ENCODE measurements at places on chromosomes 12 and 14.

- no peak for DNase-seq
These were observed 133.5 kb downstream of the BICD1 start for GRCh38 chr12:32240162-32240561.

GRCh38 chr12:100688451-100688864, 106.1 kb upstream of the ANO4 start:
- DNase-seq, result no peak

- no peak for DNase-seq
These were observed 3.9 kb upstream of the NR2C1 start for GRCh38 chr12:95077341-95077740.

- no peak for DNase-seq
These were observed 760 bp downstream of the TMEM19 start for GRCh38 chr12:71686658-71687025.

DNA sequence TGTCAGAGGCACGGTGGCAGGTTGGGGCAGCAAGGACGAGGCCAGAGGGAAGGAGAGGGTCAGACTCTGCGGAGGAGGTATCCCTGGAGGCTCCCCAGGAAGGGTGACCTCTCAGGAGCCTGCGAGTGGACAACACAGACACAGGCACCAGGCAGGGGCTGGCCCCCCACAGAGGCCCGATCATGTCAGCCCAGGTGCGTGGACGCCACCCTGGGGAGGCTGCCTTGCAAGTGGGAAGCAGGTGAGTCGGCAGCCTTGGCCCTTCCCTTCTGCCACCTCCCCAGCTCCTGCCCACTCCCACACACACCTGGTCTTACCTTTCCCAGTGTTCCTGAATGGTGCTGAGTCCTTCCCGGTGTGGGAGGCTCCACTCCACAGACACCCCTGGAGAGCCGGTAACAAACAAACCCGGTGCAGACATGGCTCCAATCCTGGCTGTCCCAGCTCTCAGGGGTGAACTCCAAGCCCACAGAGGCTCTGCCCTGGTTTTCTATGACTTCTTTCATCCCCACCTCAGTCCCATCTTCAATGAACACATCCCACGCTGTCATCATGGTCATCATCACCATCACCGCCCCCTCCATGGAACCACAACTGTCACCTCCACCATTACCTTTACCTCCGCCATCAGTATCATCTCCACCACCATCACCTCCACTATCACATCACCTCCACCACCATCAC, 5.2 kb downstream of the ZBTB42 start:
- no peak for DNase-seq

DNA sequence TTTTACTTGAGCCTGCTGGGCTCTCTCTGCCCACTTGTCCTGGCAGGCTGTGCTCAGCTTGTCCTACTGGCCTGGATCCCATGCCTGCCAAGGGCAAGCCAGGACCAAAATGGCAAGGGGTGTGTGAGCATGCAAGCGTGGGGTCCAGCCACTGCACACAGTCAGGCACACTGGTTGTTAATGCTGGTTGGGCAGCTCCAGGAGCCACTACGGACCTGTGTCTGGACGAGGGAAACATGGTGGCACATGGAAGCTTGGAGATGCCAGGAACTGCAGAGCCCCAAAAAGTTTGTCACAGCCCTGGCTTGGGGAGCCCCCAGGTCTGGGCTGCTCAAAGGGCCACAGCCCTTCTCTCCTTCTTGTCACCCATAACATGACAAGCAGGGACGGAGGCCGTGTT, 83.8 kb downstream of the ACSS3 start:
- DNase-seq, result no peak

GRCh38 chr12:50618864-50619609, 114.3 kb downstream of the DIP2B start:
- no peak for DNase-seq

- DNase-seq, result no peak
These were observed 22.2 kb upstream of the CCDC91 start for GRCh38 chr12:28167981-28168485.

GRCh38 chr14:55221968-55222367, 30.6 kb upstream of the DLGAP5 start:
- no peak for DNase-seq

- peak; percentile 74 for DNase-seq
These were observed 127.9 kb upstream of the TMEM132D start for GRCh38 chr12:130031571-130032189.

GRCh38 chr12:3722368-3722767, 30.5 kb downstream of the CRACR2A start:
- DNase-seq, result no peak

DNA sequence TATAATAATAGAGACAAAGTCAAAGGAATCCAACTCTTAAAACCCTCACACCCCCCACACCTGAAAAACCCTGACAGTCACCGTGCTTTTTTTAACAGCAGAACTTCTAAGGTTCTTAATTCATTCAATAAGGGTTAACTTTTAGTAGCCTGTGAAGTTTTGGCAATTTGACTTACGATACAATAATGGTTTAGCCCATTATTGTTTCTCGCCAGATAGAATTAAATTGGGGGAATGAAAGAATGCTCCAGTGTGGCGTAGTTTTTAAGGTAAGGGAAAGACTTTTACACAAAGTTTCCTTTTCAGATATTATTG, 604 bp upstream of the MAGOHB start:
- no peak for DNase-seq

DNA sequence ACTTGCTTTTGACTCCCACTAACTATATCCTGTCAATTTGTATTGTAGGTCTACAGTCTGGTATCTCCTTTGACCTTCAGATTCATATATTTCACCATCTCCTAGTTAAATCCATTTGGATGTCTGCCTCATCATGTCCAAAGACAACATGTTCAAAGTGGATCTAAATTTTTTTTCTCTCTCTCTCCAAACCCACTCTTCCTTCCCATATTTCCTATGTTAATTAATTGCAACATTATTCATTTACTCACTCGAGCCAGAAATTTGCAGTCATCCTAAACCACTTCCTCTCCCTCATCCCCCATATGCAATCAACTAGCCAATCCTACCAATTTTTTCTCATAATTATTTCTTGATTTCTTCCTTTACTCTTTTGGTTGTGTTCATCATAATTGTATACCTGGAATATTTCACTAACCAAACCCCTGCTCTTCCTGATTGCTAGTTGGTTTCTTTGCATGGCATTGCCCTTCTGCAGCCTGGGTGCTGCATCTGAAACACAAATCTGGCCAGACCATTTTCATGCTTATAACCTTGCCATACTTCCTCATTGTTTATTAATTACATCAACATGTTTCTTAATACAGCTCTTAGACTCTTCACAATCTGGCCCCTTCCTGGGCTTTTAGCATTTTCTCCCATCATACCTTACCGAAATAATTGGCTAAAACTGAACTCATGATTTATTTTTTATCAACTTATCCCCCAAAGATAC, 442.2 kb downstream of the ADAMTS20 start:
- no peak for DNase-seq

DNA sequence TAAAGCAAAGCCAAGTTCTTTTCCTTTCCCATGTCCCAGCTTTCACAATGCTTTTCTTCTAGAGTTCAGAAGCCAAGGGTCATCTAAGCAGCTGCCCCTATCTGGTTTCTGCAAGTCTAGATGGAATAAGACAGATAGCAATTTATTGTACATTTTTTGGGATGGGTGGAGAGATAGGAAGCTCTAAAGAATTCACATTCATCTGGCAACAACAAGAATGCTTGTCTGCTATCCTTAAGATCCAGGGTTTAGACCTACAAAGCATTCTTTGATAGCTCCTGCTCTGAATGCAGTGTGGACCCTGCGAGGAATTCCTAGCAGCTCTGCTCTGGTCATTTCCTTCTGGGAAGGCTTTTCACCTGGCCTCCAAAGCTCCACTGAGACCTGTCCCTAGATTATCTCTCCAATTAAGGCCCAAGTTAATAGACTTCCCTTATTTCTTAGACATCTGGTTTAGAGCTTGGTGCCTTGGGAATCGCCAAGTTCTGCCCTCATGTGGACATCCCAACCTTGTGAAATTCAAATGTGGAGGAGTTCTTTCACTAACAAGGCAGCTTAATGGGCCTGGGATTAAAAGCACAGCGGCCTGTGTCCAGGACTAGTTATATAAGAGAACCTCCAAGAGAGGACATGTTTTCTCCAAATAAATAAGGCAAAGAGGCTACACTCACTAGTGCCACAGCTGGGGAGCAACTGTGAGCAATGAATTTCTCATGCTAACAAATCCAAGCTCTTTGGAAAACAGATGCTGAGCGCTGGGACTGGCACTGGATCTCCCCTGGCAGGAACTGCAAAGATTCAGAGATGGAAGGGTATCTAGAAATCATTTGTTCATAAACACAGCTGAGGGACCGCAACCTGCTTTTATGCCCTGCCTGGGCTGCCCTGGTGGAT, 384.5 kb upstream of the DDHD1 start:
- DNase-seq, result no peak

DNA sequence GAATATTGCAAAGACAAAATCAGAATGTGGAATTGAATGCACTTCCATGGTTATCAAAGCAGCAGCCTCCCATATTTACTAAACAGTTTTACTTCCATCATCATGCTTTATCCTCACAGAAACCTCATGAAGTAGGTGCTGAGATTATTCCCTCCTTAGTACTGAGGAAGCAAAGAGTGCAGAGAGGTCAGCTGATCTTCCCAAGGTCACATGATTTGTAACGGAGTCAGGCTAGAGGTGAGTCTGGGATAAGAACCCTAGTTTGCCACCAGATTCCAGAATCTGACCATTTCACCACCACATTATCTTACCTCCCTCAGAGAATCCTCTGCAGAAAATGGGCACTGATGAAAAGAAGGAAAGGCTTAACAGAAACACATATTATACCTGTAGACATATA, 102.0 kb downstream of the LGR5 start:
- no peak for DNase-seq

- no peak for DNase-seq
These were observed 98.9 kb downstream of the PRKCH start for GRCh38 chr14:61420326-61420725.

- DNase-seq, result no peak
These were observed 35.6 kb downstream of the RPS29 start for GRCh38 chr14:49550286-49551184.

DNA sequence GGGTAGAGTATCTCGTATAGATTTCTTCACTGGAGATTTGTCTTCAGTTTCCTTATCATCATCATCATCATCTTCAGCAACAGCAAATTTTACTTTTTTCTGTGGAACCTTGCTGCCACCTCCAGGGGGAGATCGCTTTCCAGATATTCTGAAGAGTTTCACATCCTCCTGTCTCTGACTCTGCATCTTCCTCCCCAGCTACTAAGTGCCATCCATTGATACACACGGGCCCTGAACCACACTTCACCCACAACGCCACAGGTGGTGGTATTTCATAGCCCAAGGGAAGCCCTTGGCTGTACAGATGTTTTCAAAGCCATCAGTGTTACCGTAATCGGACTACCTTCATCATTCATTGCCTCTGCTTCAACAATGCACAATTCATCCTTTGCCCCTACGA, 82.2 kb downstream of the PPP2R5C start:
- no peak for DNase-seq

DNA sequence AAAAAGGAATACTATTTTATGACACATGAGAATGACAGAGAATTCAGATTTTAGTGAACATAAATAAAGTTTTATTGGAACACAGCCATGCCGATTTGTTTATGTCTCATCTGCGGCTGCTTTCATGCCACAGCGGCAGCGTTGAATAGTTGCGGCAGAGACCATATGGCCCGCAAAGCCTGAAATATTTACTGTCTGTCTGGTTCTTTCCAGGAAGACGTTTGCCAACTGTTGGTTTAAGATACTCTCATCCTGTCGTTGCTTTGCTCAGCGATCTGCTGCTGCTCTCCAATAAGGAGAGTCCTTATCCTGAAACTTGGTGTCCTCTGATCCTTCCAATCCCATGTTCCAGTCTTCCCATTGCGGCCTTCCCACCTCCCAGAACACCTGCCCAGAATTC, 89.9 kb downstream of the SLC24A4 start:
- DNase-seq, result no peak

DNA sequence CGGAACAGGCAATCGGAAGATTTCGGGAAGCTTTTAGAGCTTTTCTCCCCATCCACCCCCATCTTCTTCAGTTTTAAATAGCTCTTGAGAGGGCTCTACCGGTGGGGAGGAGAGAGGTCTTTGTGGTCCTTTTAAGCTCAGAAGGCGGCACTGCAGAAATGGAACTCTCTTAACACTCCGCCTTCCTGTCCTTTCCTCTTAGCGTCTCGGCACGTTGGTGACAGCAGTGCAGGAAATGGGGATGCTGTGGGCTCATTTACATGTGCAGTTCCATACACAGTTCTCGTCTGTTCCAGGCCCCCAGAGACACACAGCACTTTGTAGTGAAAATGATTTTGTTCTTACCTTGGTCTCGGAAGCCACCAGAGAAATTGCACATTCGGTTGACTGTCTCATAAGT, 50.4 kb upstream of the RIN3 start:
- DNase-seq, result no peak

- no peak for DNase-seq
These were observed 27.5 kb upstream of the MMP17 start for GRCh38 chr12:131800594-131801135.

DNA sequence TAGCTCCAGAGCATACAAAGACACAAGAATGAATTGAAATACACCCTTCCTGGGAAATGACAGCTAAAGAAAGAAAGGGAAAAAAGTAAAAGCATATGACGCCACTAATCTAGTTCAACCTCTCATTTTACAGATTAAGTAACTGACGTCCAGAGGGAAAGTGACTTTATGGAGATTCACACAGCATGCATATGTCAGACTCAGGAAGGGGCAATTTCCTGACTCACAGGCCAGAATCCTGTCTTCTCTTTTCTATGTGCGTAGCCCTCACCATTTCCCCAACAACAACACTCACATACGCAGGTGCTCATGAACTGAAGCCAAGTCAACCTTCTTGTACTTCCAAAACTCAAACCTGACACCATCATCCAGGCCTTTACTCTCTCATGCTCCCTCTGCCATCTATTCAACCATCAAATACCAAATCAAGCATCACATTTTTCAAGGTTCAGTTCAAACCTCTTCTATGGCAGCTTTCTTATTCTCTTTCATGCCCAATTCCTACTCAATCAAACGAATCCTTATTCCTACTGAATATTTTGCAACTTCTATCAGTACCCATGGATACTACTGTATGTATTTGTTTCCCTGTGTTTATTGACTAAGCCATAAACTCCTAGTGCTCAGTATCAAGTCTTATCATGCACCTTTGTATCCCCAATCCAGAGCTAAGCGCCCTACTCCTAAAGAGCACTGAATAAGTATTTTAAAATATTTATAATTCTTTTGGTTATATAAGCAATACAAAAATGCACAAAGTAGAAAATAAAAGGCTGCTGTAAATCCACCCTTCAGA, 52.8 kb downstream of the STXBP6 start:
- DNase-seq, result no peak

DNA sequence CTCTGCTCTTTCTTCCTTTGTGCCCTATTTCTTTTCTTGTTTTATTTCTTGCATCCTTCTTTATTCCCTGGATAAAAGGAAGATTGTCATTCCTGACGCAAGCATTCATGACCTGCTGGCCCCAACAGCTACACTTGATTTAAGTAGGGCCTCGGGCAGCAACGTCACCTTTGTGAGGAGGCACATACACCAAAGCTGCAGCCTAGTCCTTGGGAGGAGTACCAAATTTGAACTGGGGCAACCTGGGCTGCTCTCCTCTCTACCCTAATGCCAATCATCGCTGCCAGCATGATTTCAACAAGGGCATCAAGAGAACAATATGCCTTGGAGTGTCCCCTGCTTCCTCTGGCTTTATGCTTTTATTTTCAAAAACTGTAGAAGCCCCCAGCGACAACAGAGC, 76.4 kb downstream of the C12orf50 start:
- DNase-seq, result no peak
